Lung microvascular endothelial cell (primary cell): ENCODE measurements at places on chromosomes 11 and 22.

- no peak for DNase-seq
These were observed 14.5 kb downstream of the CTNND1 start for GRCh38 chr11:57776031-57776521.

DNA sequence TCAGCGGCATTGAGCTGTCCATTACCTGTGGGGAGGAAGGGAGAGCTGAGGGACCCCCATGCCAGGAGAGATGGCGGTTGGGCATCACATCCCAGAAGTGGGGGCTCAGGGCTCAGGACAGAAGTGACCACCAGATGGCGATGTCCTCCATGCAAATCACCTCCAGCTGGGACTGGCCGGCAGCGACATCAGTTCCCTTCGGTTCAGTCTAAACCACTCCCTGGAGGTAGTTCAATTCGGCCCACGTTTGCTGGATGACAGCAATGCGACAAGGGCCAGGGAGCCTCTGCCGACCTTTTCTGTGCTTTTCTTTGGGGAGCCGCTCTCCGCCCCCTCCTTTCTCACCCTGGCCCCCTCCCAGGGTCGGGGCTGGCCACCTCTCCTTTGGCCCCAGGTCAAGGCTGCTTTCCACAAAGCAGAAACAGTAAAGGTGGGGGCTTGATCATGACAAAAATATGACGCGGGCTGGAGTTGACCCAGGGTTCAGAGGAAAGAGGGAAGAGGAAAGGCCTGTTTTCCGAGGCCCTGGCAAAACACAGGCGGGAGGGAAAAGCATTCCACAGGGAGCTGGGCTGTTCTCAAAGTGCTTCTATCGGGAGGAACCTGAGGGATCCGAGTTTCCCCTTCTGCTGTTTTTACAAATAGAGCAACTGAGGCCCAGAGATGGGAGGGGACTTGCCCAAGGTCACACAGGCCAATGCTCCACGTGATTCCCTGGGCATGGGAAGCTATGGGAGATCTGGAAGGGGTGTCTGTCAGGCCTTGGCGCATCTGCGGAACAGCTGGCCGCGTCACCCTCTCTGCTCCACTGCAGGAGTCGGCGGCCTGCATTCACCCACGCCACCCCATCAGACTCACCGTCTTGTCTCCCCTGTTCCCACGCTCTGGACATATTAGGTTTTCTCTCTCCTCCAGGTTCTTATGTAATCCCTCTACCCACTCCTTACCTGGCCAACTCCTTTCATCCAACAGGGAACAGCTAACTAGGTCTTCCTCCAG lies 54.7 kb downstream of the FBXO7 start:
- peak; percentile 97 for DNase-seq

DNA sequence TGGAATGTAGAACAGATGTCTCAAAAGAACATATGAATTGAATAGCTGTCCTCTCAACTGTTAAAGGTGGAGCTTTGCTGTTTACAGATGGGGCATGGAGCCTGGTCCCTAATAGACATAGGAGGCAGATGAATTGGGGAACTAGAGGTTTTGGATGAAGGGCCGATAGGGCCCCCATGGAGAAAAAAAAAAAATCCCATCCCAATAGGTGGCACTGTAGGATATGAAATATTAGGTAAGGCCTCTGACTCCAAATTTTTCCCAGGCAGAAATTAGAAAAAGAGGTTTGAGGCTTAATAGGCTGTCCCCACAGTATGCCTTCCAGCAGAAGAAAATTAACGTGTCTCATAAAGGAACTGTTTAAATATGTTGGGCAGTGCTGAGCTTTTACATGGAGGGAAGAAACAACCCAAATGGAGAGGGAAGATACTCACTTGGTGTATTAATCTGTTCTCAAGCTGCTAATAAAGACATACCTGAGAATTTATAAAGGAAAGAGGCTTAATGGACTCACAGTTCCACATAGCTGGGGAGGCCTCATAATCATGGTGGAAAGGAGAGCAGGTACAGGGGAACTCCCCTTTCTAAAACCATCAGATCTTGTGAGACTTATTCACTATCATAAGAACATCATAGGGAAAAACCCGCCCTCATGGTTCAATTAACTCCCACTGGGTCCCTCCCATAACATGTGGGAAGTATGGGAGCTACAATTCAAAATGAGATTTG lies 30.1 kb upstream of the TMEM45B start:
- DNase-seq = peak; percentile 41

- peak; percentile 90 for DNase-seq
These were observed 18.9 kb downstream of the LIMK2 start for GRCh38 chr22:31230871-31231621.

GRCh38 chr11:5275369-5276110 lies 5.8 kb upstream of the HBE1 start:
- no peak for DNase-seq

DNA sequence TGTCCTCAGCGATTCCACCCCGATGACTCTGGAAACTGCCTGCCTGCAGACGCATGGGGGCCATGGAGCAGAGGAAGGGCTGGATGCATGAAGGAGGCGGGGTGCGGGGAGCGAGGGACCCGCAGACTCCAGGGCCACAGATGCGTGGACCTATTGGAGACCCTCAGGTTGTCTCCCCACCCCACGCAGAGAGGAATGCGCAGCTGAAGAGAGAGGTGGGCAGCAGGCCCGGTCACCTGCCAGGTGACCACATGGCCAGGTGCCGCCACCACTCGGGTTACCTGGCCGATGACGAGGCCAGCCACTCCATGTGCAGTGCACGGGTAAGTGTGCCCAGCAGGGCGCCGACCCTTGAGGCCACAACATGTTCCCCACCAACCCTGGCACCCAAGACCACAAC lies 371 bp downstream of the CCDC116 start:
- no peak for DNase-seq

DNA sequence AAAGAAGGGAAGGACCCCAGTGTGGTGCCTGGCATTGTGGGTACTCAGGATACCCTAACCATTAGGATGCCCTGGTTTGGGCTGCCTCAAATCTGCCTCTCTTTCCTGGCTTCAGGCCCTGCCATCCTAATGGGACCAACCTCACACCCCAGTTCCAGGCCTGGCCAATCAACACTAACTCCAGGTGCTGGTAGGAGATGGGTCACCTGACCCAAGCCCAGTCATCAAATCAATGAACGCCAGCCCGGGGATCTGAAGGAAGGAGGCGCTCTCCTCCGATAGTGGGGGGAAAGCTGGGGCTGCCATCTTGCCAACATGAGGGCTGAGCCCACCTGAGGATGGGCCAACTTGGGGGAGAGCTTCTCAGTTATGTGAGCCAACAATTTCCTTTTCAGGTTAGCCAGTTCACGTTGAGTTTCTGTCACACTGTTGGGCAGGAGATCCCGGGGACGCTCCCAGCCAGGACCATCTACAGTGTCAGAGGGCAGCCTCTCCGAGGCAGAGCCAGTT lies 12.7 kb downstream of the MFNG start:
- DNase-seq = no peak

- DNase-seq = no peak
These were observed 35.2 kb upstream of the CREB3L1 start for GRCh38 chr11:46242041-46242951.

- no peak for DNase-seq
These were observed 50.3 kb upstream of the SLC25A18 start for GRCh38 chr22:17512960-17513359.

GRCh38 chr11:17446482-17446881 lies 30.2 kb downstream of the ABCC8 start:
- no peak for DNase-seq
